ENCODE measurements at places on chromosomes 3 and 15.

DNA sequence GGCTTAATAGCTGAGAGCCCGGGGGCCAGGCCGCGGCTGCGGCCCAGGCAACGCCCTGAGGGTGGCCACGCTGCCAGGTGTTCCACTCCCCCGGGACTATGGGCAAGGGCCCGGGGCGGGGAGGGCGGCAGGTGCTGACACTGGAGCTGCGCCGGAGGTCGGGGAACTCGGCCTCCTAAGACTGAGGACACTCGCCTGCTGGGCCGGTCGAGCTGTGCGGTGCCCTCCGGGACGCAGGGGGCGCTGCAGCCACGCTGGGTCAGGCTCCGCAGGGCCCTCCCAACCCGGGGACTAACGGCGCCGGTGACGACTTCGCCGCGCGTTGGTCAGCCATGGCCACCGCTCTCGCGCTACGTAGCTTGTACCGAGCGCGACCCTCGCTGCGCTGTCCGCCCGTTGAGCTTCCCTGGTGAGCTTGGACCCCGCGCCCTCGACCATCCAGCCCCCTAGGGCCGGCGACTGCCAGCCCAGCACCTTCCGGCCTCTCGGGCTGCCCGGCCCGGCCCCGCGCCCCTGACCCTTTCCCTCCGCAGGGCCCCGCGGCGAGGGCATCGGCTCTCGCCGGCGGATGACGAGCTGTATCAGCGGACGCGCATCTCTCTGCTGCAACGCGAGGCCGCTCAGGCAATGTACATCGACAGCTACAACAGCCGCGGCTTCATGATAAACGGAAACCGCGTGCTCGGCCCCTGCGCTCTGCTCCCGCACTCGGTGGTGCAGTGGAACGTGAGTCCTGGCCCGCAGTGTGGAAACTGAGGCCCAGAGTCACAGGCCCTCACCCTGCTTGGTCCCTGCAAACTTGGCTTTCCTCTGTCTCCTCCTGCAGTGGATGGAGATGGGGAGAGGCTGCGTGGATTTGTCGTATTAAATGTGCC, at the start of gene NDUFAF3:
TSS of gene NDUFAF3 (plus strand) at position 309 of the 875 bp plus-strand sequence. CDS start at position 333, 24 bp downstream.
- peak; percentile 57 for DNase-seq

DNA sequence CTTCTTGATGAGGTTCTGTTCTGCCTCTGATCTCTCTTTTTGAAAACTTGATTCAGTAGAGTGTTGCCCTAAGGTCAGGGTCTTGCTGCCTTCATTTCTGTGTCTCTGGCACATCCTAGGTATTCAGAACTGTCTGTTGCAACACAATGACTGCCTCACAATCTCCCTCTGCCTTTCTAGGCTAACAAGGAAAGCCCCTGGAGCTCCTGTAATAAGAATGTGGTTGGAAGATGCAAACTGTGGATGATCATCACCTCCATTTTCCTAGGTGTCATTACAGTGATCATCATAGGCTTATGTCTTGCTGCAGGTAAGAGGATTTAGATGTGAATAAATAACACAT, 7.0 kb downstream of the C3orf52 start:
- no peak for DNase-seq

GRCh38 chr15:60720493-60721256, 241.7 kb upstream of the ICE2 start:
- DNase-seq: no peak

GRCh38 chr3:150462108-150462507, 54.0 kb downstream of the TSC22D2 start:
- no peak for DNase-seq

DNA sequence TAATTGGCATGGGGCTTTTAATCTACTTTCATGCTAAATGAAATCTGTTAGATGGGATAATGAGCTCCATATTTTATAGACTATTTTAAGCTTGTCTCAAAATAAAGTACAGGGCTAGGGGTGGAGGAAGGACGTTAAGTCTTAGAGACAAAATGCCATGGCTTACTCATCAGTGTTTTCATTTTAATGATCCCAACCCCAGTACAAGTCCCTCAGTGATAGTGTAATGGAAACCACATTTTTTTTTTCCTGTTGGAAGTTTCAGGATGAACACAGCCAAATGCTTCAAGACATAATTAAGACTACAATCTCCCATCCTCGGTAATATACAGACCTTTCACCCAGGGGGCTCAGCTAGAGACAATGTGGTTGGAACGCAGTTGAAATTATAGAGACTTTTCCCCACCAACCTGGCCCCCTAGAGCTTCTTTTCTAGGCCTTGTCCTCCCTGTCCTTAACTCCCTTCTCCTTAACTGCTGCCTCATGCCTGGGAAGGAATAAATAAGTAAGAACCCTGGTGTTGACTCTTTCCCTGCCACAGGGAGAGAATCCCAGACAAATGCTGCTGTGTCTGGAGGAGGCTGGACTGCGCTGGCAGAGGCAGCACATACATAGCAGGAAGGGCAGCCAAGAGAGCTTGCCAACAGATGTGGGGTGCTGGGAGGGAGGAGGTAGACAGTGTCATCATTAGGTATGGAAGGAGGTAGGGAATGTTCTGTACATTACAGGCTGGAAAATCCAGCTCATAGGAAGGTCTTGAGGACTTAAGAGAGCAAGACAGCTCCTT, 115.4 kb upstream of the ROPN1 start:
- DNase-seq: no peak

DNA sequence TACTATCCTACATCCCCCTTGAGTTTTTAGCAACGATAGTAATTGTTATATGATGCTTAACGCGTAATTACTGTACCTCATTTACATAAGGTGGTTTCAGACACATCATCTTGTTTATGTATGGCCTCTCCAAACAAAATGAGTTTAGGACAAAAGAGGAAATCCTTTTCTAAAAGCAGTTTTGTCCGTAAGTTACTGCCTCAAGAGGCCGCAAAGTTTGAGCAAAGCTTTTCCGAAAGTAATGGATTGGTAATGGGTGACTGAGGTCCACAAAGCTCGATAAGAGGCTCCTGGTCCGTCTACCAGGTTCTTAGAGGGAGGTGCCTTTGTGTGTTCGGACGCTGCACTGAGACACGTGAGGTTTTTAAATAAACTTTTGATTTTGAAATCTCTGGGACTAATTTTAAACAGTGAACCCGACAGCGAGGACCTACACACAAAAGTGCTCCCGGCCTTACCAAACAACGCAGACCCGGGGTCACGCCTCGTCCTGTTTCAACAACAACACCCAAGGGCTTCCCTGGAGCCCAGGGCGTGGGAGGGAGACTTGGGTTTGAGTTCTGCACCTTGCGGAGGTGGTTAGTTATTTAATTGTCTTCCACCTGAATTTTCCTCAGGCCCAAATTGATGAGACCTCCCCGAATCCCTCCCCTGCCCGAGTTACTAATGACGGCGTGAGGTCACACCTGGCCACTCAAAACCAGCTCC, 456 bp upstream of the C15orf61 start:
- no peak for DNase-seq

GRCh38 chr3:67000009-67000408, 1.9 kb downstream of the KBTBD8 start:
- no peak for DNase-seq

DNA sequence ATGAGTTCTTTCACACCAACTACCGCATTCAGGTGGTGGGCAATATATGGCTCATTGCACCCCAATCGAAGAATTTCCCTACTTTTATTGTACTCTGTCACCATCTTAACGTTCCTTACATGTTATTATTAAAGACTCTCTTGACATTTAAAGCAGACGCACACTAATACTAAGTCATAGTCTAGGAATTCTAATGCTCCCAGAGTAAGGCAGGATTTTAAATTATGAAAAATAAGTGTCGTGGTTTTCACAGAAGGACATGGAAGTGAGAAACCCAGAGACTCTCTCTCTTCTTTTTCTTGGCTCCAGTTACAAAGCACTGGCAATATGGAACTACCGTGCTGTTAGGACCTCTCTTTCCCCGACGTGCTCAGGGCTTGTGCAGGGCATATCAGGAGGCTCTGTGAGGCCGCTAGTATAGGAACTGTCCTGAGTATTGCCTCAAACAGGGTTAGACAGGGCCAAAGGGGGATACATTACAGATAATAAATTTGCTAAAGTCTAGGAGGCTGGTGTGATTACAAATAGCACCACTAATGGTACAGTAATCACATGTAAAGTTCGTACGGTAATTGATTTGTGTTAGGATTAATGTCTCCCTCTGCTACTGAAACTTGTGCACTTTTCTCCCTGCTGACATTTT, 590.8 kb downstream of the FOXP1 start:
- DNase-seq: no peak

GRCh38 chr15:70541511-70541910, 221.8 kb downstream of the UACA start:
- no peak for DNase-seq

GRCh38 chr3:151483961-151484520, 23.2 kb upstream of the IGSF10 start:
- DNase-seq: no peak

GRCh38 chr3:112689385-112689784, 48.4 kb upstream of the CCDC80 start:
- DNase-seq: no peak
